ENCODE measurements at places on chromosomes 1 and 21.

GRCh38 chr1:46699666-46700065 is 19.2 kb downstream of the EFCAB14 start:
- no peak for DNase-seq

- peak; percentile 9 for DNase-seq
Measured at GRCh38 chr1:147892216-147892615, 10.4 kb upstream of the GJA8 start.

- DNase-seq: no peak
Measured at GRCh38 chr1:199308349-199308846, 669.6 kb downstream of the PTPRC start.

GRCh38 chr1:119367432-119368124 is 1.0 kb upstream of the HAO2 start:
- peak; percentile 66 for DNase-seq

- peak; percentile 98 for DNase-seq
Measured at GRCh38 chr1:219120624-219121544, 52.8 kb upstream of the LYPLAL1 start.

- DNase-seq: peak; percentile 59
Measured at GRCh38 chr1:191993549-191993948, 164.7 kb upstream of the RGS18 start.

GRCh38 chr1:183306317-183307042 is 111.7 kb downstream of the NMNAT2 start:
- DNase-seq: peak; percentile 26

DNA sequence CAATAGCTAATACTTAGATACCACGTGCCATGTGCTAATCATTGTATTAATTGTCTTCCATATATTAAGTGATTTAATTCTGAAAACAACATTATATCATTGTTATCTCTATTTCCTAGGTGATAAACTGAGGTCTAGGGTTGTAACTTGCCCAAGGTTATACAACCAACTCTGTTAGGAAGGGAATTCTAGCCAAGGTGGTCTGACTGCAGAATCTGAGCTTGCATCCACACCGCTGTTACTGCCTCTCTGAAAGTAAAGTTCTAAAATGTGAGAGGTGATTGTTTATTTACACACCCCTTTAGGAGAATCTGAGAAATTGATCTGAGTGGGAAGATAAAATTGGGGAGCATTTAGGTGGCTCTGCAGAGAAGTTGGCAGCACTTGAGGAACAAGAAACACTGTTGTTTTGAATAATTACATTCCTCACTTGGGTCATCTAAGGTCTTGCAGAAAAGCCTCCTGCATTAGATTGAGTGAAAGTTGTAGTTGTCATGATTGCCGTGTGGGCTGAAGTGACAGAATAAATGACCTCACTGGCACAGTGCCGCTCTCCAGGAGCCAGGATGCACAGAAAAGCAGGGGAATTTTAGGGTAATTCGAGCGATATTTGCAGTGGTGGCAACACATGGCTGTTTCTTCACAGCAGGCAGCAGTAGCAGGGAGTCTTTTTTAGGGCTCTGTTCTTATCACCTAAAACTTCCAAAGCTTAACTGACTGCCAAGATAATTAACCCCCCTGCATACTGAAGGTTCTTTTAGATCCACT is 121.7 kb downstream of the ADGRL4 start:
- DNase-seq: peak; percentile 16

DNA sequence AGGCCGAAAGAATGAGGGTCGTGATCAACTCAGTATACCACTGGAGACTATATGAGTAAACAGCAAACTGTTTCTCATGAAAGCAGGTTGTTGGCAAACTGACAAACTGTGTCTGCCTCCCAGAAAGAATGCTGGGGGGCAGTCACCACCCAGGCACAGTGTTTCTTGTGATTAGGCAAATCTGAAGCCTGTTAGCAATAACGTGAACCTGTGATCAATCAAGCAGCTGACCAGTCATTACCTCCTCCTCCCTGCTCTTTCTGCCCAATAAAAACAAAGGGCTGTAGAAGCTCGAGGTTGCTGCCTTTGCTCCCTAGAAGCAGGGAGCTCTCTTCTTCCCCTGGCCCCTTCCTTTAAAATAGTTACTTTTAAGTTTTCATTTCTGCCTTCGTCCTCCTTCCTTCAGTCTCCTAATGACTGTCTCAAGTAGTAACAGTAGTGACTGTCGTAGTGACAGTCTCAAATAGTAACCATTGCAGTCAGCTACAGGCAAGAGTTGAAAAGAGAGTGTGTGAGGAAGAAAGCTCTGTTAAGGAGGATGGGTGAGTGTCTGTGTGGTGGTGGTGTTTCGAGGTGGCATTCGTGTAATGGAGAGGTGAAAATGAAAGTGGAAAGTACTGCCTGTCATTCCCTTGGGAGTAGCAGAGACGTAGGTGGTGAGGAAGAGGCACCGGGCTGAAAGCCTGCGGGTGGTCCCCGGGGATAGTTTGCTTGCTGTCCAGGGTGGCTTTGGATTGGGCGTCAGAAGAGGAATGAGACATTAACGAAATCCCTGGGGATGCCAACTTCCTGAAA is 14.5 kb downstream of the HHAT start:
- peak; percentile 49 for DNase-seq

- peak; percentile 13 for DNase-seq
Measured at GRCh38 chr1:87464022-87464490, 135.4 kb downstream of the LMO4 start.

DNA sequence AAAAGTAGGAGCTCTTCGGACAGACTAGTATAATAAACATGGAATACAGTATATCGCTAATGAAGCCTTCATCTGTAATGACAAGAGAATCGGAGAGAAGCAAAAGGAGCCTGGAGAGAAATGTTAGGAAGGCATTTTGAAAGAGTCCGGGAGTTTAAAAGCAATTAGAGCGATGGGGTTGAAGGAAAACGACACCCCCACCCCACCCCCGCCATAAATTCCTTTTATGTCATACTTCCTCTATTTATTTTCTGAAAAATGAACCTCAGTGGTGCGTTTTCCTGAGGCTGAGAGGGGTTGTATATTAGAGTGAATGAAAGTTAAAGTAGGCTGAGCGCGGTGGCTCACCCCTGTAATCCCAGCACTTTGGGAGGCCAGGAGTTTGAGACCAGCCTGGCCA is 635 bp upstream of the APH1A start:
- DNase-seq: no peak

GRCh38 chr1:183058851-183059502 is 35.8 kb downstream of the LAMC1 start:
- no peak for DNase-seq

GRCh38 chr21:38956856-38957571 is 151.3 kb downstream of the ETS2 start:
- no peak for DNase-seq
